ENCODE measurements at places on chromosomes 3 and 15.
A peak's percentile ranks its signal among the peaks of the same experiment; 100 is the strongest.

- DNase-seq = peak; percentile 22
These were observed 1.3 kb downstream of the INKA1 start for GRCh38 chr3:49804141-49805041.

GRCh38 chr15:101551696-101552591 lies 62.4 kb upstream of the PCSK6 start:
- no peak for DNase-seq

- no peak for DNase-seq
These were observed 55.8 kb downstream of the TBL1XR1 start for GRCh38 chr3:177141471-177141870.

DNA sequence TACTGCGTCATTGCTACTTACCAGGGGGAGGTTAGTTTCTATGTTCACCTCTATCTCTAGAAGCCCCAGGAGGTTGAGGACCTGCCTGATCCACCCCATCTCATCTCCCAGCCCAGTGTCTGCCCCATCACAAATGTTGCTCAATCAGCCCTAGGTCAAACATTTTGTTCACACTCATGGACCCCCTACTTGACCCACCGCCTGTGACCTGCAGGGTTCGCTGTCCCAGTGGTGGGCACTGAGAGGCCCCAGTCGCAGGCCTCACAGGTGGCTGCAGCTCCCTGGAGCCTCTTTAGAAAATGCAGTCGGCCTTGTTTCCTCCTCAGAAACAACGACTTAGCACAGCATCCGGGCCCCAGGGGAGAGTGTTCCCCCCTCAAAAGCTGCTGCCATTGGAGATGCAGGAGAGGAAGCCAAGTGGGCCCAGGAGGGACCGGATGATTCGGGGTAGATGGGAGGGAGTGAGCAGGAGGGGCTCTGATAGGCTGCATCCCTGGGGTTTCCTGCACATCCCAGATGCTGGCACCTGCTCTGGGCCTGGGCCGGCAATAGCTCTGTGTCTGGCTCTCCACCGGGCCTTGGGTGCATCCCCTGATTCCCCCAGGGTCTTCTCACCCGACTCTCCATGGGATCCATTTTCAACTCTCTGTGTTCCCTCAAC lies 18.4 kb upstream of the INSYN1 start:
- no peak for DNase-seq

DNA sequence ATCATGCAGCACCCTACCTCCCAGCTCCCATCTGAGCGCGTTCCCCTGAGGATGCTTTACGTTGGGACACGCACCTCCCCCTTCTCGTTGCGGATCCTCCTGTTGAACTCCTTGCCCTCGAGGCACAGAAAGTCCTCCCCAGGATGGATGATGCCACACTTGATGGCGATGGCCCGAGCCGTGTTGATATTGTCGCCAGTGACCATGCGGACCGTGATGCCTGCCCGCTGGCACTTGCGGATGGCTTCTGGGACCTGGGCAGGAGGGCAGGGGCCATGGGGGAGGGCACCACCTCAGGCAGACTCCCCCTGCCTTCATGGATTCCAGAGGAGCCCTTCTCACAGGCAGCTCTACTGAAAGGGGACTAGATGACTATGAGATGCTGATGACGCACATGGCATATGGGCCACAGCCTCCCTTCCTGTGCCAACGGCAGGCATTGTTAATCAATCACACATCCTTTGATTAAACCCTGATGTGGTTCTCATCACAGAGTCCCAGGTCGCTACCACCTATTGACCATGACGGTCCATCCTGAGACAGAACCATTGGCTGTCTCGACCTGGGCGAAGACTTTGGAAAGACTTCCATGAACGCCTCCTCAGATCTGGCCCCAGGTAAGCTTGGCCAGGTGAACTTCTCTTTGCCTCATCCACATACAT lies 29.5 kb upstream of the SEC13 start:
- DNase-seq = no peak

DNA sequence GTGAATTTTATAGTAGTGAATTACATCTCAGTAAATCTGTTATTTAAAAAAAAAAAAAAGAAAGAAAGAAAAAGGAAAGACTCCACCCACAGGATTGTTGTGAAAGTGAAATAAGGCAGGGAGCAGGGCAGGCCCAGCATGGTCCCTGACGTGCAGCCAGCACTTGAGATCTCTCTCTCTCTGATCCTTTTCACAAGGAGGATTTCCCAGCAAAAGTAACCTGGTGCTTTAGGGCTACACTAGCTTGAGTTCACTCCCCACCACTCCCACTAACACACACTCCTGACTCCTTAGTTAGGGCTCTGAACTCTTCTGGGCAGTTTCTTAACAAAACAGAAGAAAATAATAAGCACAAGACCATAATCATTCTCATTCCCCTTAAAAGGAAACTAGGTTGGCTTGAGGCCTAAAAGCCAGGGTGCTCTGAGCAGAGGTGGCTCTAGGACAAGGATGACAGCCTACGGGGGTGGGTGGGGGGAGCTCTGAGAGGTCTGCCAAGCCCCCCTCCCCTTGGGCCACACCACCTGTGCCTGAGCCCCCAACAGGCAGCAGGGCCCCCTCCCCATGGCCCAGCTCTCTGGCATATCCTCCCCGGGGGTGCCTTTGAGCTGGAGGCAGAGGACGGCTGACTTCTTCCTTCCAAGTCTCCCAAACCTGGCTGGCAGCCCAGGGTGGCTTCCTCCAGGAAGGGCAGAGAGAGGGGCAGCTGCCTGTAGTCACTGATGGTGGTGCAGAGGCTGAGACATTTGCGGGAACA lies 856 bp downstream of the TMEM40 start:
- peak; percentile 40 for DNase-seq

DNA sequence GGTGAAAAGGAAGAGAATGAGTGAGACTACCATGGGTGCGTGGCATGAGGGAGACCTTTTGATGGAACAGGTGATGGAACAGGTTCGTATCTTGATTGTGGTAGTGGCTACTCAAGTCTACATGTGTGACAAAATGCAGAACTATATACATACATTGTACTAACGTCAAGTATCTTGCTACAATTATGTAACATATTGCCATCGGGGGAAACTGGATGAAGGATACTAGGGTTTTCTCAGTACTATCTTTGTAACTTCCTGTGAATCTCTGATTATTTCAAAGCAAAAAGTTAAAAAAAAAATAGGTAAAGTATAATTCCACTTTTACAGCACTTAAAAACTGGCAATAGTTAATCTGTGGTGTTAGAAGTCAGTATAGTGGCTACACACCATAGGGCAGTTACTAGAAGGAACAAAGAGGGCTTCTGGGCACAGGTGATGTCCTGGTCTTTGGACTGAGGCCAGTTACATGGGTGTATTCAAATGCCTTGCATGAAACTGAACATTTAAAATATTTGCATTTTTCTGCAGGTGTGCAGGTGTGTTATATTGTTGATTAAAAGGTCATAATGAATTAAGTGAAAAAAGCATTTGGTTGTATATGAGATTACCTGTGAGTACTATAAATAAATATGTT lies 61.4 kb downstream of the LRRK1 start:
- DNase-seq = no peak

- peak; percentile 49 for DNase-seq
These were observed 37.3 kb upstream of the CMTM8 start for GRCh38 chr3:32200992-32201758.

GRCh38 chr15:51801391-51801835 lies 28.0 kb upstream of the TMOD3 start:
- DNase-seq = peak; percentile 23

GRCh38 chr15:60573936-60574335 lies 95.0 kb upstream of the ICE2 start:
- DNase-seq = no peak

- no peak for DNase-seq
These were observed 100.8 kb downstream of the SLCO3A1 start for GRCh38 chr15:91954292-91954691.

DNA sequence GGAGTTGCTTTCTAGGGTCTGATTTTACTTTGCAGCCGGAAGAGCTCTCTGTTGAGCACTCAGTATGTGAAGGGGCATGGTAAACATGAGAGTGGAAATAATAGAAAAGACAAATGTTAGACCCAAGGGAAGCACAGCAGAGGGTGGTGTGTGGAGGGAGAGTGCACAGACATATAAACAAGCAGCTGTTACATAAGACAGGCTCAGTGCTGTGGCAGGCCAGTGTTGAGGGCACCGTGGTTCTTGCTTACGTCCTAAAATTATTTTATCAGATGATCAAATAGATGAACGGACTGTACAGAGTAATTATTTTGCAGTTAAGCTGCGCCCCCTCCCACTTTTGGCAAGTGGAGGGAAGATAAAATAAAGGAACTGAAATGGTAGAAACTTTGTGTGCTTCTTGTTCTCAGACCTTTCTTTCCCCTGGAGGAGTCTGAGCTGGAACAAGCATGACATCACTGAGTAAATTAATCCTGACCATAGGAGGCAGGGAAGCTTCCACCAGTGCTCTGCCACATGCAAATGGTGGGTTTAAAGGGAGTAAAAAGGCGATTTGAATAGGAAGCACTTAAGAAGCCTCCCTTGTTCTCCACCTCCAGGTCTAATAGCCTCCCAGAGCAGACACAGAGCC lies 205.6 kb downstream of the IL20RB start:
- DNase-seq = peak; percentile 41

GRCh38 chr3:130411320-130411719 lies 65.8 kb downstream of the COL6A5 start:
- peak; percentile 34 for DNase-seq

DNA sequence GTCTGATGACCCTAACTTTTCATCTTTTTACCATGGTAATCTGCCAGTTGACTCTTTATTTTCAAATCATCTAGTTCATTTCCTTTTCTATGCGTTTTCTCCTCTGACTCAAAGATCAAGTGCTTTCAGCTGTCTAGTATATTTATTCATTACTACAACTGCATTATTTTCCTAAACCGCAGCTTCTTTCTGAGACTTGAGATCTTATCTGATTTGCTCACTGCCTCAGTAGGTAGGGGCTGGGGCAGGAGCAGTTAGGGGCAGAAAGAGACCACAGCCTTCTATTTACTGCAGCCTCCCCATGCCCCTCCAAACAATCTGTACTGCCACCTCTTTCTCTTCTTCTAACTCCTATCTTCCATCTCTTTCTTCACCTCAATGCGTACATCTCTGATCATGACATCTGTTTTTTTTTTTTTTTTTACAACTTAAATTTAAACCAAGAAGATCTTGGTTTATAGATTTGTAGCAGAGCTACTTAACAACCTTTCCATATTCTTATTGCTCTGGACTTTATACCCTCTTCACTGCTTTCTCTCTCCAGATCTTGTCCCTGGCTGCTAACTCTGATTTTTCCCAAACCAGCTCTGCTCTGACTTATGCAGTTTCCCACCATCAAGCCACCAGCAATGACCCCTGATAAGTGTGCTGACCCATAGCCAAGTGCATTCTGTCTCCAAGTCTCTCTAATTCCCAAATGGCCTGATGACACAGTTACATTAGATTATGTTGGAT lies 52.2 kb downstream of the MOBP start:
- no peak for DNase-seq

DNA sequence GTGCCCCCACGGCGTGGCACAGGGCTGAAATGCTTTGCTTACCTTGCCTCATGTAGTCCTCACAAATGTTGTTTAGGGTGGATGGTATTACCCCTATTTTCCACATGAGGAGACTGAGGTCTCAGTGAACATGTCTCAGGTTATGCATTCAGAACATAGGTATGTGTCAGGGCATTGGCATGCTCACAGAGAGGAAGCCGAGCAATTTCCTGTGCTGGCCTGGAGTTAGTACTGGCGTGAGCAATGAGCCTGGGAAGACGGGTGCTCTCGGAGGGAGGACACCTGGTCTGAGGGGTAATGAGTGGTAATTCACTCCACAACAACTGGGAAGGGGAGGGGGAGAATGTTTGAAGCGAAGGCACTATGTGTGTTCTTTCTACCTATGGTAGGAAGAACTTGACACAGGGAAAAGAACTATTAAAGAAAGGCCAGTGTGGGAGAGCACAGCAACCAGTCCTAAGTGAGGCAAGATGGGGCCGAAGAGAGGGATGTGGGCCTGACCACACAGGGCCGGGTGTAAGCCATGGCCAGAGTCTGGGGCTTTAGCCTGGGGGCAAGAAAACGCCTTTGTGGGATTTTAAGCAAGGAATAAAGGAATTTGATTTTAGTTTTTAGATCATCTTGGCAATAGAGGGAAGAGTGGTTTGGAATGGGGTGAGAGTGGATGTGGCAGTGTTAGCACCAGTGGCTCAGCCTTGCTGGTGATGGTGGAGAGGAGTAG lies 4.9 kb upstream of the FAM131A start:
- no peak for DNase-seq

DNA sequence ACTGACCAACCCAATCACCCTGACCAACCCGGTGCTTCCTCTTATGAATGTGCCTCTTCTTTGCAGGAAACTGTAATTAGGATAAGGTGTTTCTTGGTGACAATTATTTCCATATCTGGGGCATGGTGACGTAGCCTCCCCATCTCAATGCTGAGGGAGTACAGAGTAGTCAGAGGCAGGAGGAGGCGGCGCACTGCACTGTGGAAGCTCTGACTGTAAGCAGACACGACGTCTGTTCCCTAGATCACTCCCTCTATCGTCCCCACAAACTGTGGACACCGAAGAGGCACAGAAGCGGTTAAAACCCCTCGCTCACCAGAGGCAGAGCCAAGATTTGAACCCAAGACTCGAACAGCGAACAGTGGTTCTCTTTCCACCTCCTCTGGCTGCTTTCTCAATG lies 231.0 kb upstream of the IGF1R start:
- DNase-seq = no peak

- no peak for DNase-seq
These were observed 66.1 kb downstream of the WHAMM start for GRCh38 chr15:82875411-82876003.

- DNase-seq = no peak
These were observed 25.1 kb upstream of the SH3GL3 start for GRCh38 chr15:83422081-83422480.

DNA sequence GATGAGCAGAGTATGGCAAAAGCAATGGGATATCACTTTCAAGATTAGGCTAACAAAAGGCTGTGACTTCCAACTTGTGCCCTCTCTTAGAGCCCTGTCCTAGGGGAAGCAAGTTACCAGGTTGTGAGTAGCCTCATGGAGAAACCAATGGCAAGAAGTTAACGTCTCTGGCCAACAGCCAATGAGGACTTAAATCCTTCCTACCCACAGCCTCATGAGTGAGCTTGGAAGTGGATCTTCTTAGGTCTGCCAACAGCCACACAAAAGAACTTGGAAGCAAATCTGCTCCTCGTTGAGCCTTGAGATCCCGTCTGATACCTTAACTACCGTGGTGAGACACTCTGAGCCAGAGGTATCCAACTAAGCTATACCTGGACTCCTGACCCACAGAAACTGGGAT lies 5.7 kb downstream of the NME9 start:
- DNase-seq = no peak

DNA sequence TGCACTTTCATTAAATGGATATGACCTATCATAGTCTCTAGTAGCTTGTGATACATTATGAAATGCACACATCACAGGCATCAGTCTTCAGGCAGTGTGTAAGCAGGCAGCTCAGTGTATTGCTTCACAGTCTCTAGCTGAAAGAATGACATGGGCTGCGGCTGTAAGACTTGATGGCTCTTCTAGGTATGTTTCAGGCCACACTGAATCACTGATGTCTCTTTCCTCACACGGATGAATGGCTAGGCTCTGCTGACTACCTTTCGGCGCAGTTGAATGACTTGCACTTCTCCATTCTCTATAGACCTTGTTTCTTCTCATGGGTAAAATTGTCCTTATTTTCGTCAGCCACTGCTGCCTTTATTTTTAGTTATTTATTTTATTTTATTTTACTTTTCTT lies 15.4 kb downstream of the APH1B start:
- DNase-seq = no peak

All from muscle of back (tissue), 13 donors.